Psoas muscle (tissue), 8 donors: ENCODE measurements at places on chromosomes 11 and 22. TPM values are rescaled to one million over a fixed set of nuclear protein-coding genes. Genes with fewer than 3 reads are reported as not detected.

GRCh38 chr11:85759915-85760314 is 51.0 kb downstream of the SYTL2 start:
- H3K36me3 ChIP-seq, result no peaks in the 10 kb centered on the region
- H3K4me1 ChIP-seq, result no peaks in the 10 kb centered on the region
- no peak for DNase-seq
- H3K4me3 ChIP-seq, result no peak overlapping the region
- H3K27me3 ChIP-seq, result no peaks in the 10 kb centered on the region
- H3K27ac ChIP-seq, result no peak overlapping the region

- H3K4me1 ChIP-seq, result no peaks in the 10 kb centered on the region
- H3K4me3 ChIP-seq, result no peak overlapping the region
- no peak for DNase-seq
Observed at GRCh38 chr11:17648528-17648927, 70.8 kb upstream of the MYOD1 start.

- peaks cover 9% of the 10 kb centered on the region for H3K4me1 ChIP-seq
- H3K36me3 ChIP-seq, result no peaks in the 10 kb centered on the region
- no peak overlapping the region for H3K27ac ChIP-seq
- H3K27me3 ChIP-seq, result no peaks in the 10 kb centered on the region
- no peak for DNase-seq
Observed at GRCh38 chr11:27394781-27395228, 31.8 kb upstream of the CCDC34 start.

DNA sequence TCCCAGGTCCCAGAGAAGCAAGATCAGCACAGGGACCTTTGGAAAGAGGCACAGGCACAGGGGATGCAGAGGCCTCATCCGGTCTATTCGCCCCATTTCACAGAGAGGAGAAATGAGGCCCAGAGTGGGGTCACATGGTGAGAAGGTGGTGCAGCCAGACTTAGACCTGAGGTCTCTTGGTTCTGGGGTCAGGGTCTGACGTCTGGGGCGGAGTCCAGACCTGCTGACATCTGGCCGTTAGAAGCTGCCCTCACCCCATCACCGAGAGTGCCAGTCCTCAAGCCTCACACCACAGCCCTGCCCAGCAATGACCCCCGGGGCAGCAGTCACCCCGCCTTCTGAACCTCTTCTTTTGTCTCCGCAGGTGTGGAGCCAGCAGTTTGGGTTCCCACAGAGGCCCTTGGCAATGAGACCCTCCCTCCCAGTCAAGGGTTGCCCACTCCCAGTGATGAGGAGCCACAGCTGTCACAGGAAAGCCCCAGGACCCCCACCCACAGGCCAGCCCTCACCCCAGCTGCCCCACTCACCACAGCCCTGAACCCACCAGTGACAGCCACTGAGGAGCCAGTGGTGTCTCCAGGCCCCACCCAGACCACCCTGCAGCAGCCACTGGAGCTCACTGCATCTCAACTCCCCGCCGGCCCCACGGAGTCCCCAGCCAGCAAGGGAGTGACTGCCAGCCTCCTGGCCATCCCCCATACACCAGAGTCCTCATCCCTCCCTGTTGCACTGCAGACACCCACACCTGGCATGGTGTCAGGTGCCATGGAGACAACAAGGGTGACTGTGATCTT is 62.4 kb downstream of the OTOG start:
- no peak overlapping the region for H3K27ac ChIP-seq
- no peaks in the 10 kb centered on the region for H3K27me3 ChIP-seq
- no peak overlapping the region for H3K4me3 ChIP-seq
- H3K4me1 ChIP-seq, result no peaks in the 10 kb centered on the region

GRCh38 chr22:44783581-44783980 is 31.2 kb downstream of the ARHGAP8 start:
- no peak overlapping the region for H3K27ac ChIP-seq
- no peak for DNase-seq
- no peak overlapping the region for H3K4me3 ChIP-seq
- H3K4me1 ChIP-seq, result no peaks in the 10 kb centered on the region
- H3K36me3 ChIP-seq, result no peaks in the 10 kb centered on the region

- H3K27me3 ChIP-seq, result no peaks in the 10 kb centered on the region
- no peak for DNase-seq
- H3K27ac ChIP-seq, result peak overlapping the region; percentile 94
- H3K36me3 ChIP-seq, result no peaks in the 10 kb centered on the region
Observed at GRCh38 chr22:27780161-27780575, 21.4 kb downstream of the MN1 start.

DNA sequence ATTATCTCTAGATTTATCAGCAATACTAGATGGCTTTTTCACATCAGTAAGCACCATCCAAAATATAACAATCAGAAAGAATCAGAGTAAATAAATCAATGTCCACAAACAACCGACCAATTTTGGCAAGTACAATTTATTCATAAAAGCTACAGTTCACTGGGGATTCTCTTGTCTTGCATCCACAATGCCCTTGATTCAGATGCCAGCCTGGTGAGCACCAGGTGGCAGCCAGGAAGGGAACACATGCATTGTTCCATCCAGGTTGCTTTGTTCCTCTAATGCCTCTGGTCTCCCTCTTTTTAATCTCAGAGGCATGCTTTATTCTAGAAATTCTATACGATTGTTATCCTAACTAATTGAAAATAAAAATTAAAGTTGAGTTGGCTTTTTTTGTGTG is 242.1 kb upstream of the KIRREL3 start:
- H3K4me3 ChIP-seq, result no peak overlapping the region
- H3K4me1 ChIP-seq, result no peaks in the 10 kb centered on the region
- no peak for DNase-seq
- H3K27me3 ChIP-seq, result no peaks in the 10 kb centered on the region
- H3K36me3 ChIP-seq, result no peaks in the 10 kb centered on the region

- peaks cover 2% of the 10 kb centered on the region for H3K36me3 ChIP-seq
- no peaks in the 10 kb centered on the region for H3K27me3 ChIP-seq
- peak overlapping the region; percentile 95 for H3K27ac ChIP-seq
- peak overlapping the region; percentile 90 for H3K4me3 ChIP-seq
Observed at GRCh38 chr11:3795131-3796001, 2.0 kb downstream of the NUP98 start.

TMEM191B gene
- polyA plus RNA-seq, result not detected

MOGAT2 gene
- not detected for polyA plus RNA-seq

CCDC87 gene
- 1.1 TPM for polyA plus RNA-seq

CNTF gene
- polyA plus RNA-seq, result 1.9 TPM

ANKK1 gene
- polyA plus RNA-seq, result 0.04 TPM

MFNG gene
- 4.3 TPM for polyA plus RNA-seq
